CD4-positive, alpha-beta T cell treated with Interleukin-15 for 4 hours (primary cell): ENCODE measurements at places on chromosomes 3 and 15.

DNA sequence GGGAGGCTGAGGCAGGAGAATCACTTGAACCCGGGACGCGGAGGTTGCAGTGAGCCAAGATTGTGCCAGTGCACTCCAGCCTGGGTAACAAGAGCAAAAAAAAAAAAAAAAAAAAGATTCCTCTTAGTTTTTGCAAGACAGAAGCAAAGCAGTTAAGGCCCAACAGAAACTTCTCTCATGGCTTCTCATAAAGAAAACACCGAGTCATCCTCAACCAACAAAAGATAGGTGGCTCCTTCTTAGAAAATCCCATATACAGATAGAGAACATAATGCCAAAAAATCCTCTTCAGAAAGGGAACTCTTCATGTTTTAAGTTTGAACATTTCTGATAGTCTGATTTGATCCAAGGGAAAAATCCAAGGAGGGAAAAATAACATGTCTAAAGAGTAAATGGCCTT, 12.5 kb upstream of the SKIL start:
- DNase-seq = no peak

DNA sequence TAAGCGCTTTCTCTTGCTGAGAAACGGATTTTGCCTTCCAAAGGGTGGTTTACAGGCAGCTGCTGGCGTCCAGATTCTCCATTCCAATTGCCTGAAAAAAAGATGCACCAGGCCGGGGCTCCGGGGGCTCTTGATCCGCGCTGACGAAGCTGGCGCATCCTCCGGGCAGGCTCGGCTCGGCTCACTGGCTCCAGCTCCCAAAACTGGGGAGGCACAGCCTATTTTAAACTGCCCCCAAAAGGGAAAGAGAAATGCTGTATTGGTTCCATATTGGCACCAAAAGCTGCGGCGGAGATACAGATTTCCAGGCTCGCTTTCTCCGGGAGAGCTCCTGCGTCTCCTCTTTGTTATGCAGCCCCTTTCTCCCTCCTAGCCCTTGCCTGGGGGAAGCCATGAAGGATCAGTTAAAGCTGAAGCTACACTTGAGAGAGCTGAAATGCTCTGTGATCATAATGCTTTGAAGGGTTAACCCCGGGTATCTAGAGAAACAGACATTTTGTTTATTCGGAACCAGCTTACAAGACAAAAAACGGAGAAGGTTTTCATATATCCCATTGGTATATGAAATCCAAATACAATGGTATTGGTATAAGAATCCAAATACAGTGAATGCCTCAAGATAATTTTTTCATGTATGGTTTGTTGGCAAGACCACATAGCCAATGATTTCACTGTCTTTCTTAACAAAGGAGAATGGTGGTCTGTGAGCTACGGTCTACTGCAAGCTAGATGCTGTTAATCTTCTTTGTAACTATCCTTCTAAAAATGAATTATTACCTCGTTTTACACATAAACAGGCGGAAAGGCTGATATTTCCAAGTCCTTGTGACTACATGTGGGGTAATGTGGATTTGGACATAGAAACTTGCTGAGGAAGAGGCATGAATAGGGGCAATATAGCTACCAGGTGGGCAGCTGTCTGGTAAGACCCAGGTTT, 693 bp downstream of the CD200 start:
- no peak for DNase-seq

- no peak for DNase-seq
These were observed 7.9 kb downstream of the CCR4 start for GRCh38 chr3:32959371-32959770.

- no peak for DNase-seq
These were observed 134.9 kb downstream of the MBNL1 start for GRCh38 chr3:152403632-152404066.

GRCh38 chr3:148916132-148916531, 51.0 kb downstream of the CPA3 start:
- DNase-seq = no peak
